ENCODE measurements at places on chromosomes 4 and X.

- no peak for DNase-seq
These were observed 1047.9 kb downstream of the RPA4 start for GRCh38 chrX:97931586-97931985.

GRCh38 chr4:153466949-153467896 lies 1.1 kb downstream of the TMEM131L start:
- no peak for DNase-seq

- no peak for DNase-seq
These were observed 90.2 kb upstream of the SLITRK2 start for GRCh38 chrX:145727476-145727875.

DNA sequence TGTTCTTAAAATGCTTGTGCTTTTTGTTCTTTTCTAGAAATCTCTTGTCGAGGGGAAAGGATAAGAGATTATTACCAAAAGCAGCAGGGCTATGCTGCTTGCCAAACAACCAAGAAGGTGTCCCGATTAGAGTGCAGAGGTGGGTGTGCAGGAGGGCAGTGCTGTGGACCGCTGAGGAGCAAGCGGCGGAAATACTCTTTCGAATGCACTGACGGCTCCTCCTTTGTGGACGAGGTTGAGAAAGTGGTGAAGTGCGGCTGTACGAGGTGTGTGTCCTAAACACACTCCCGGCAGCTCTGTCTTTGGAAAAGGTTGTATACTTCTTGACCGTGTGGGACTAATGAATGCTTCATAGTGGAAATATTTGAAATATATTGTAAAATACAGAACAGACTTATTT lies 81.5 kb upstream of the PACRGL start:
- DNase-seq: no peak

- no peak for DNase-seq
These were observed 76.7 kb downstream of the CLCN5 start for GRCh38 chrX:49999087-49999486.

GRCh38 chrX:103329991-103330390 lies at the start of gene TCEAL7:
TSS of gene TCEAL7 (plus strand) at chrX:103330239. CDS start at chrX:103331404, 1,165 bp downstream.
- no peak for DNase-seq

DNA sequence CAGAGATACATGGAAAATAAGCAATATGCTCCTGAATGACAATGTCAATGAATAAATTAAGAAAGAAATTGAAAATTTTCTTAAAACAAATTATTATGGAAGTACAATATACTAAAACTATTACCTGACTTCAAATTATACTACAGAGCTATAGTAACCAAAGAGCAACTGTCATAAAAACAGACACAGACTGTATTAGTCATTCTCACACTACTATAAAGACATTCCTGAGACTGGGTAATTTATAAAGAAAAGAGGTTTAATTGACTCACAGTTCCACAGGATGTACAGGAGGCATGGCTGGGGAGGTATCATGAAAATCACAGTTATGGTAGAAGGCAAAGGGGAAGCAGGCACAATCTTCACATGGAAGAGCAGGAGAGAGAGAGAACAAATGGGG lies 60.0 kb upstream of the CYSLTR1 start:
- DNase-seq: no peak

Data from NT2/D1 (cell line).